Activated CD8-positive, alpha-beta T cell treated with anti-CD3 and anti-CD28 coated beads, Interleukin-2, amount 10 ng/mL, durations not matched to agents 7 days and 5 days (primary cell): ENCODE measurements at places on chromosomes 12 and 14.

DNA sequence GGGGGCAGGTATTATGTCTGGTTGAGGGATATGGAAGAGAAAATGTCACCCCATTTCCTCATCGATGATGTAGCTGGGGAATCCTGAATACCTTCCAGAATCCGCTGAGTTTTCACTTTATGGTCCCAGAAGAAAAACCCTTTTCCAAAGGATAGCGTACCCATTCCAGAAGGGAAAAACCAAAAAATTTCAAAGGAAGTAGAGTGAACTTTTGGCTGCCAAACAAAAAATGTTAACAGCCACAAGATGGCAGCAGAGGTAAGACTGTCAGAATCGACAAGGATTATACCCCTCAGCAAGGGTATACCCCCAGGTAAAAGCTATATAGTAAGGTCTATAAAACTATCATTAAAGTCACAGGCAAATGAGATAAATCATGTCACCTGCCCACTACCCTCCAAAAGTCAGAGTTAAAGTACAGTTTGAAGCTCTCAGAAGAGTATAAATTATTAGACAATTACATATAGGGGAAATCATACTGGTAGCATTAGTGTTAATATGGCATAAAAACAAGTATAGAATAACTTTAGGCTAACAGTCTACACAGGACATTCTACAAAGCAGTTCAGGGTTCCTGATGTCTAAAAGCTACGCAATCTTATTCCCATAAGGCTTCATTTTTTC lies 18.0 kb downstream of the ACIN1 start:
- peak; percentile 56 for DNase-seq

DNA sequence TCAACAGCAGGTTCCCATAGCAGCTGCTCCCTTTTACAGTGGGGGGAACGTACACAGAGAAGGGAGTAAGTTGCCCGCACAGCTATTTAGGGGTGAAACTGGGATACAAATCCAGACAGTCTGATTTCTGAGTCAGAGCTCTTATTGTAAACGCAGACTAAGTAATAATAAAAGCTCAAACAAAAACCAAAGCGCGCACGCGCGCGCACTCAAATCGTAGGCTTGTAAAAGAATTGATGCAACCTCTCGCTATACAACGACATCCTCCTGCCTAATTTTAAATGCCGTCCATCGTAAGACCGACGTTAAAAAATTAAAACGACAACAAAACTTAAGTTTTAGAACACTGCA lies 747 bp upstream of the DACT1 start:
- peak; percentile 43 for DNase-seq

DNA sequence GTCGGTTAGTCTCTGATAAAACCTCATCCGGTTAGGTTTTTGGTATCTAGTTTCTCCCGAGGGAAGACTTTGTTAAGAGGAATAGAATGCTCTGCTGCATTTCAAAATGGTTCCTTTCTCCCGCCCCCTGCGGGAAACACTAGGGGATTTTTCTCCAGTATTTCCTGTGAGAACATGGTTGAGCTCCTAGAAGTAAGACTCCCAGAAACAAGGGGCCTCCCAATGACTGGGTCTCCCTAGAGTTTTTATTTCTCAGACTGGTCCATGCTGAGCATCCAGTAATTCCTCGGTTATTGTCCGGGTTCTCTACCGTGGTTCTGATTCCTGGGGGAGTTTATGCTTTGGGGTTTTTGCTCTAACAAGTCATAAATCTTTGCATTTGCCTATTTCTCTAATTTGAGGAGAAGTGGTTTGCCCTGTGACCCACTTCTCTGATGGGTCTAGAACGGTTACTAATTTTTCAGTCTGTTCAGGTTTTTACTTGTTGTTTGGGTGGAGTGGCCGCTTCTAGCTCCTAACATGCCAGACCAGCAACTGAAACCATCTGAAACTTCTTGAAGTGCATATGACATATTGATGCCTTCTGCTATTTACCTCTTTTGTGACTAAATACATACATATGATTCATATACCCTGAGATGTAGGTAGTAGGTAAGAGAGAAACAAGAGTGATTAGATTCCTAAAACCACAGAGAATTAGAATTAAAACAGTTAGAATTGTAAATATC lies 25.1 kb downstream of the TESPA1 start:
- DNase-seq: no peak

- DNase-seq: peak; percentile 51
These were observed 78.0 kb downstream of the DBX2 start for GRCh38 chr12:44972746-44973421.

DNA sequence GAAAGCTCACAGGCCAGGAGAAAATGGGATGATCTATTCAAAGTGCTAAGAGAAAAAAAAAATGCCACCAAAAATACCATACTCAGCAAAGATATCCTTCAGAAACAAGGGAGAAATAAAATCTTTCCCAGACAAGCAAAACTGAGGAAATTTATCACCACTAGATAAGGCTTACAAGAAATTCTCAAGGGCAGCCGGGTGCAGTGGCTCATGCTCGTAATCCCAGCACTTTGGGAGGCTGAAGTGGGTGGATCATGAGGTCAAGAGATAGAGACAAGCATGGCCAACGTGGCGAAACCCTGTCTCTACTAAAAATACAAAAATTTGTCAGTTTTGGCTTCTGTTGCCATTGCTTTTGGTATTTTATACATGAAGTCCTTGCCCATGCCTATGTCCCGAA lies 48.2 kb downstream of the CRY1 start:
- no peak for DNase-seq

- no peak for DNase-seq
These were observed 648 bp upstream of the AKAP5 start for GRCh38 chr14:64464651-64465050.

DNA sequence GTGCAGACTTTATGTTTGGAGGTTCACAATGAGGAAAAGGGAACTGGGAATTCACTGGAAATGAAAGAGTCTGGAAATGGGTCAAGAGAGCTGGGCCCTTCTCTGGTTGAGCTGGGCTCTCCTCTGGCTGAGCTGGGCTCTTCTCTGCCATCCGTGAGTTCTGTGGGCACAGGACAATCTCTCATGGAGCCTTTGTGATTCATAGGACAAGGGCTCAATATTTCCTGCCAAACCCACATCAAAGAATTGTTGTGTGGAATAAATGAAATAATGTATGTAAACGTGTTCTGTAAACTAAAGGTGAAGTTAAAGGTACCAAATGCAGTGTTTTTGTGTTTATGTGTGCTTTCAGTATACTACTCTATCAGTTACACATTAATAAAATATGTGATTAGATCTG lies 95.5 kb upstream of the OVCH1 start:
- no peak for DNase-seq

- no peak for DNase-seq
These were observed 84.5 kb upstream of the EGLN3 start for GRCh38 chr14:34035177-34035933.

GRCh38 chr14:105682956-105683570 lies 156.7 kb downstream of the TMEM121 start:
- no peak for DNase-seq

DNA sequence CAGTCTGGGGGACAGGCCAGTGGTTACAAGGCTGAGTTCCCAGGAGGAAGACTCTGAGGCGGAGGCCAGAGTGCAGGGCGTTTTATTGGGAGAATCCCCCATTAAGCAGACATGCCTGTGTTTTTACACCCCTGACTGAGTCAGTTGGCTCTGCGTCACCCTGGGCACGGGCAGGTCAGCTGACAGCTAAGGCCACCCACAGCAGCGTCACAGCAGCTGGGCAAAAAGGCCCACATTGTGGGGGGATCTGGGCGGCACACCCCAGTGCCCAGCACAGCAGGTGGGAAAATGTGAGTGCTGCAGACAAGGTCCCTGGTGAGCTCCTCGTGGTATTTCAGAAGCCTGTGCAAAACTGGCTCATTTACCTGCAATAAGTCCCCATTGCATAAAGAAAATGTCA lies 184.7 kb downstream of the AACS start:
- DNase-seq: no peak

DNA sequence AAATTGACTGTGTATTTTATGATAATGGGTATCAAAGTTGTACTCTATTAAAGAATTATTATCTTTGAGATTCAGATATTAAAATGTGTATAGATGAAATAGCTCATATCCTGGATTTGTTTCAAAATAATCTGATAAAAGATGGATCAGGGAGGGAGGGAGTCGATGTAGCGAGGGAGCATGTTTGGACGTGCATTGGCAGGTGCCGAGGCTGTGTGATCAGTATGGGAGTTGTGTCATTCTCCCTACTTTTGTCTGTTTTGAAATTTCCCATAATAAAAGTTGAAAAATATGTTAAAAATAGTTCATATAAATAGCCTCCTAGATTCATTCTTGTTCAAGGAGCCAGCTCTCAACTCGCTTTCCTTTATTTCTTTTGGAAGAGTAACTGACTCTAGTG lies 171.6 kb upstream of the HIF1A start:
- no peak for DNase-seq

GRCh38 chr14:32202491-32202997 lies 525 bp downstream of the RNU6-8 start:
- no peak for DNase-seq

DNA sequence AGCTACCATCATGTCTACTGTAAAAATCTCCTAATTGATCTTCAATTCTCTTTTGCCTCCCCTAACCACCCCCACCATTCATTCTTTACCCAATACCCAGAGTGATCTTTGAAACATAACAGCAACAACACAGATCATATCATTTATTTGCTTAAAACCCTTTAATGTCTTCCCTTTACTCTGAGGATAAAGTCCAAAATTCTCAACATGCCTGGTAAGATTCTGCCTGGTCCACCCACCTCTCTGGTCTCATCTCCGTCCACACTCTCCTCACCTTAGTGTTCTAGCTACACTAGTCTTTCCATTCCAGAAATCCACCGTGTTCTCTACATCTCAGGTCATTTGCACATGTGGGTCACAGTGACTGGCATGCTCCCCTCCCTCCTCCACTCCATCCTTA lies 27.7 kb downstream of the SLC38A4 start:
- no peak for DNase-seq

GRCh38 chr12:78338054-78338785 lies 507.5 kb downstream of the NAV3 start:
- DNase-seq: no peak
